ENCODE measurements at places on chromosomes 13 and 19. TPM values are rescaled to one million over a fixed set of nuclear protein-coding genes. Genes with fewer than 3 reads are reported as not detected.

The CYP2F1 gene
- total RNA-seq = not detected

- H3K27ac ChIP-seq = no peak overlapping the region
- no peaks in the 10 kb centered on the region for H3K4me1 ChIP-seq
- no peak for DNase-seq
- no peaks in the 10 kb centered on the region for H3K27me3 ChIP-seq
- no peak overlapping the region for H3K4me3 ChIP-seq
- no peaks in the 10 kb centered on the region for H3K36me3 ChIP-seq
Measured at GRCh38 chr19:46226438-46226973, 3.0 kb upstream of the IGFL1 start.

The NALCN gene
- total RNA-seq = 21.1 TPM

DNA sequence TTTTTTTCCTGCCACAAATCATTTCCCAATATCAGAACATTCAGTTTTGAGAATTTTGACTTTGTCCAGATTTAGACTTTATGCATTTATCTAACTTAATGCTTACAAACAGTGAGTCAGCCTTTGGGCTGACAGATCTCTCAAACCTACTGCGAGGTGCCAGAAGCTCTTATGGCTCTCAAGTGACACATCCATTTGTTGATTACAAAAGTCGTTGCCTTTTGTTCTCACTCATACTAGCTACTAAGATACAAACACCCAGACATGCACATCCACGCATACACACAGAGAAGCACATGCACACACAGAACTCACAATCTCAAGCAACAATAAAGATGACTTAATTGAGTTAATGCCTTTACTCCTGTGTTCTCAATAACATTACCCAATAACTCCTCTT lies 1147.5 kb downstream of the DIAPH3 start:
- no peak overlapping the region for H3K4me3 ChIP-seq
- peaks cover 8% of the 10 kb centered on the region for H3K4me1 ChIP-seq
- H3K27ac ChIP-seq = no peak overlapping the region
- H3K36me3 ChIP-seq = no peaks in the 10 kb centered on the region
- no peaks in the 10 kb centered on the region for H3K27me3 ChIP-seq

The TMEM145 gene
- 0.94 TPM for total RNA-seq

DNA sequence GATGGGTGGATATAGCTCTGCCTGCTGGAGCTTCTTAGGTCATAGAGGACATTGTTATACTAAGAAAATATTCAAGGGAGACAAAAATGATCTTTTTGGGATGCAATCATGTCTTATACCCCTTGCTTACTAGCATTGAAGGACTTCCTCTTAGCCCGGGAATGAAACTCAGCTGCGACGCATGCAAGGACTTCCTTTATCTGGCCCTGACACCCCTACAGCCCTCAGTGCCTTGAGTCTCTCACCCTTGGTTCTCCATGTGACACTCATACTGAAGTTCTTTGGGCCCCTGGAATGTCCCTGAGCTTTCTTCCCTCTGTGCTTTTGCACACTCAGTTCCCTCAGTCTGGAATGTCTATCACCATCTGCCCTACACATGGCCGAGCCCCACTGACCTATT lies 72.5 kb upstream of the MTIF3 start:
- H3K4me1 ChIP-seq = no peaks in the 10 kb centered on the region
- H3K36me3 ChIP-seq = no peaks in the 10 kb centered on the region
- no peaks in the 10 kb centered on the region for H3K27me3 ChIP-seq

- no peaks in the 10 kb centered on the region for H3K4me1 ChIP-seq
- H3K36me3 ChIP-seq = no peaks in the 10 kb centered on the region
- H3K4me3 ChIP-seq = no peak overlapping the region
- DNase-seq = no peak
- H3K27ac ChIP-seq = no peak overlapping the region
- H3K27me3 ChIP-seq = no peaks in the 10 kb centered on the region
Measured at GRCh38 chr13:104522235-104523072, 1456.2 kb upstream of the SLC10A2 start.
